ENCODE measurements at places on chromosomes 5 and 9. TPM values are rescaled to one million over a fixed set of nuclear protein-coding genes. Genes with fewer than 3 reads are reported as not detected.

CTXN3 gene
- not detected for total RNA-seq

SPATA31D4 gene
- not detected for total RNA-seq

SOHLH1 gene
- total RNA-seq: not detected

DRD1 gene
- not detected for total RNA-seq

AIF1L gene
- 0.37 TPM for total RNA-seq

GARIN3 gene
- total RNA-seq: not detected

C1QTNF2 gene
- under 0.01 TPM for total RNA-seq

PCDHGC5 gene
- 2.9 TPM for total RNA-seq

PRRX2 gene
- 21.3 TPM for total RNA-seq

SVEP1 gene
- 16.4 TPM for total RNA-seq

AFAP1L1 gene
- 8.2 TPM for total RNA-seq

NMUR2 gene
- not detected for total RNA-seq

MAST4 gene
- total RNA-seq: 4.8 TPM

ARHGEF28 gene
- total RNA-seq: 1.1 TPM

MEIKIN gene
- not detected for total RNA-seq

PRDM9 gene
- total RNA-seq: not detected

OR1Q1 gene
- total RNA-seq: not detected

ARID3C gene
- under 0.01 TPM for total RNA-seq

ELL2 gene
- total RNA-seq: 29.3 TPM

RFK gene
- total RNA-seq: 15.4 TPM

C5orf58 gene
- total RNA-seq: not detected

CARD9 gene
- 0.78 TPM for total RNA-seq

BARHL1 gene
- total RNA-seq: not detected

SPOCK1 gene
- 17.0 TPM for total RNA-seq

SPINK1 gene
- total RNA-seq: not detected

PRR7 gene
- total RNA-seq: 26.1 TPM

PDZD2 gene
- 0.73 TPM for total RNA-seq

C9orf50 gene
- not detected for total RNA-seq

ALDH1A1 gene
- 0.20 TPM for total RNA-seq
